ENCODE measurements at places on chromosomes 2 and 18.

DNA sequence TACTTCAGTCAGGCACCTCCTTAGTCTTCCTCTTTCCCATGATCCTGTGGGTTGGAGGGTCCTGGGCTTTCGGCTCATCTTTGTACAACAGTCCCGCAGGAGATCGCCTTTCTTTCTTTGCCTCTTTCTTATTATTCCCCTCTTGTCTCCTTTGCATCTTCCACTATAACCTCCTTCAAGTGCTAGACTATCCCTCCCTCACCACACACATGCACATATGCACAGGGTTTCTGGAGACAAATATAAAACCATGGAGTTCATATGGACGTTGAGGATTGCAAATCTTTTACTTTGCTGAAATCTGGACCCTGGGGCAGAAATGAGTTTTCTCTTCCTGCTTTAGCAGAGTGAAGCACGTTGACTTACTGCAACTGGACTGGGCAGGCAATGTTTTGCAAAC is 80.3 kb downstream of the TMEM17 start:
- no peak for DNase-seq

DNA sequence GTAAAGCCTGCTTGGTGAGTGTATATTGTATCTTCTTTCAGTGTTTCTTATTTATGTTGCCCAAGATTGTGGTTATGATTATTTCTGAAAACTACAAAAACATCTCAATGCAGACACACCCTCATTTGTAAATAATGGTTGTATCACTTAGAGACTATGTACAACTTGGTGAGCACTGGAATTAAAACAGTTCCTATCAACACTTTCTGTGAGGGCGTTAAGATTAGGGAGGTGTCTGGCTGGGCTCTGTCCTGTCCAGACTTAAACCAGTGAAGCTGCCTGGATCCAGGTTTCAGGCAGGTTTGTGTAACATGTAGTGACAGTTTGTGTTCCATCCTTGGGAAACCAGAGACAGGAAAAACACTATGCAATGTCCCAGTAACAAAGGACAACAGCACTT is 49.7 kb downstream of the CTAGE1 start:
- DNase-seq: no peak

DNA sequence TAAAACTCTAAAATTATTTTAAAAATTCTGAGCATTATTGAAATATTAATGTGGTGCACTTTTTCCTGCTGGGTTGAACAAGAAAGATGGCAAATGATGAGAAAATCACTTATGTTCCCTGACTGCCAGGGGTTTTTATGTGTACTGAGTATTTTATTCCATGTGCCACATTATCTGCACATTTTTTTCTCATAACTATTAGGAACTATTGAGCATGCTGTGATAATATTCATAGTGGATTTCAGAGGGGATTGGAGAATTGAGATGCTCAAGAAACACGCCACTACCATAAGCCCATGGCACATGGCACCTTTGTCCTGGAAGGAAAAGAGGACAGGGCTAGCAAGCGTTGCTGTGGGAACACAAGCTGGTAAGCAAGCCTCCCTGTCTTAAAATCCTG is 478.5 kb upstream of the GYPC start:
- DNase-seq: no peak

- DNase-seq: no peak
Measured at GRCh38 chr2:56314371-56314770, 130.6 kb downstream of the CCDC85A start.

DNA sequence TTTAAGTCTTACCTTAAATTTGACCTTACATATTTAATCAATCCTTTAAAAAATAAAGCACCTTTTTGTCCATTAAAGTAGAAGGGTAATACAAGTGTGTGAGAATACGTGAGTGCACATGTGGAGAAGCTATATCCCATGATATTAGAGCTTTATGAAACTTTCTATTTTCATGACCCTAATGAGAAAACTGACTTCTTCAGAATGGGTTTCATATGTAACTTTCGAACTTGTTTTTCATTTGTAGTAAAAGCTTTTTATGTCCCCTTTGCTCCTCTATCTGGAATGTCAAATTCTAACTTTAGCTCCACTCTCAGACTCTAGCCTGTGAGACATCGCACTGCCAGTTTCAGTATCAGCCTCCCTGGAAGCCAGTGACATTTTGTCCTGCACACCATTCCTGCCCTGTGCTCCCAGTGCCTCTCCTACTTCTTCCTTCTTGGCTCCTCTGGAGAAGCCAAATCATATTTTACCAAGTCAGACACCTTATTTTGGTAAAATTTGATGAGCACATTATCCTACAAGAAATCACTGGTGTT is 42.0 kb downstream of the MAPRE2 start:
- no peak for DNase-seq

DNA sequence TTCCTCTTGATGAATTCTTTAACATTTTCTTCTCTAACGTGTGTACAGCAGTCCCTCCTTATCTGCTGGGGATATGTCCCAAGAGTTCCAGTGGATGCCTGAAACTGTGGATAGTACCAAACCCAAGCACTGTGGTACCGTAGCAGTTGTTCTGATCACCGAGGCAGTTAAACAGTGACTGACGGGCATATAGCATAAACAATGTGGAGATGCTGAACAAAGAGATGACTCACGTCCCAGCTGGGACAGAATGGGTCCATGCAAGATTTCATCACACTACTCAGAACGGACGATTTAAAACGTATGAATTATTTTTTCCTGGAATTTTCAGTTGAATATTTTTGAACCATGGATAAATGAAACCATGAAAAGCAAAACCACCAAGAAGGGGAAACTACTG is 54.5 kb upstream of the SPAG16 start:
- no peak for DNase-seq

DNA sequence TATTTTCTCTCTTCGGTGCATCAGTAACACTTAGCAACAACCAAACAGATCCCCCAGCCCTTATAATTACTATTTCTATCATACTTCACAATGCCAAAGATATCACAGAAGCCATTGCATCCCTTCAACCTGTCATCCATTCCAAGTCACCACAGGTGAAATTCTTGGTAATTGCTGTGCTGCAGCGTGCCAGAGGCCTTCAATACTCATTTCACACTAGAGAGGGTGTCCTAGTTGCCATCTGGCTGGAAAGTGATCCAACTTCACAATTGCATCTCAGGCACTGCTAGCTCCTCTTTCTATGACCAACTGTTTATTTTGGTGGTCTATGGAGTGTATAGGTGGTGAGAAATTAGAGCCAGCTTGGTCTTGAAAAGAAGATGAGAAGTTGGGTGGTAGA is 131.2 kb downstream of the NUP35 start:
- no peak for DNase-seq

DNA sequence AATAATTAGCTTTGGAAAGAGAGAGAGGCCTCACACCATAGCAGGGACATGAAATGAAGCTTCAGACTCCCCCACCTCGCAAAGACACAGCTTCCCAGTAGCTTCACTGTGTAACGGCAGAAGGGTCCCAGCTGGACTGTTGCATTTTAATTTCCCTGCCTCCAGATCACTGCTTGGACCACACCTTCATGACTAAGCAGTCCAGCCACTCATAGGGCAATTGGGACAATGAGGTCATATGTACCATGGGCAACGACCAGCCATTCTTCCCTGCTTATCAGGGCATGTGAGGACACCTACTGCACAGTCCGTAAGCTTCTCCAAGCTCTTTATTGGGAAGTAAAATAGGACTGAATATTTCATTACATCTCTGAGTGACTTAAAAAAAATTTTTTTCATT is 183.0 kb downstream of the MREG start:
- no peak for DNase-seq

GRCh38 chr2:165450156-165450555 is 19.3 kb upstream of the CSRNP3 start:
- no peak for DNase-seq

DNA sequence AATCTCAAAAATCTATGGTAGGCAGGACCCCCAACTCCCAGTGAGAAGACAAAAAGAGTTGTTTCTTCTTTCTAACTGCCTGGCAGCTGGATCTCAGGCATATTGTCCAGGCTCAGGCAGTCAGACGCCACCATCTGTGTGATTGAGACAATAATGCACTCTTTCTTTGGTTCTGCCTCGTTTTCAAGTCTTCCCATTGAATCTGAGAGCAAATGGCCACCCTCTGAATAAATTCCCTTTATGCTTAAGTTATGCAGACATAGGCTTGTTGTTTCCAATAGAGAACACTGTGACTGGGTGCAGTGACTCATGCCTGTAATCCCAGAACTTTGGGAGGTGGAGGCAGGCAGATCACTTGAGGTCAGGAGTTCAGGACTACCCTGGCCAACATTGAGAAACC is 15.3 kb upstream of the CD207 start:
- no peak for DNase-seq

DNA sequence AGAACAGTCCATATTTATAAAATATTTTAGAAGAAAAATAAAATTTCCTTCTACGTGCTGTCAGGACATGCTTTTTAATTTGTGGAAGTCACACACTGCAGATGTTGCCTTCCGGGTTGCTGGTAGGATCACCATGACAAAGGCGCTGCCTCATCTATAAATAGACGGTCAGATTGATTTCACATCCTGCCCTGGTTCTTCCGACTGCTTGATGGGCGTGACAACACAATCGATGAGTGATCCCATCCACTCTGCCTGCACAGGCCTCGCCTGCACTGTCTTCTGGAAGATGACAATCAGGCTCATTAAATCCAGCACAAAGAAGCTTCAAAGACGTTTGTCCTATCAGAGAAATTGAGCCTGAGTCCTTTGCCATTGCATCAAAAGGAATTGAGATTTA is 318.9 kb upstream of the TRIB2 start:
- no peak for DNase-seq

- no peak for DNase-seq
Measured at GRCh38 chr2:221322741-221323140, 249.4 kb downstream of the EPHA4 start.

GRCh38 chr18:65628390-65628789 is 122.4 kb upstream of the CDH7 start:
- no peak for DNase-seq

DNA sequence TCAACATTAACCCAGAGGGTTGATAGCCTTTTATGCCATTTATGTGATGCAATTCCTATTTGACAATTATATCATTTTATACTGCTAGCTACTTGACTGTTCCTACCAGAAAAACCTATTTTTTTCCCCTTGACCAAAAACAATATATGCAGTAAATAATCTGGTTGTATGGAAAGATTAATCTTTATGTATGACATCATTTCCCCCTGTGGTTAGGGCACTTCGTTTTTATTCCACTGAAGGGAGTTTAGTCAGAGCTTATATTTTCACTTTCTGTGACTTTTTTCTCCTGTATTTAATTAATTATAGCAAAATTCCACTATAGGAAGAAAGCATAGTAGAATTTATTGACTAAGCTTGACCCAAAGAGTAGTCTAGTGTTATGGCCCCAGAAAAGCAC is 107.6 kb downstream of the HAUS1 start:
- no peak for DNase-seq

DNA sequence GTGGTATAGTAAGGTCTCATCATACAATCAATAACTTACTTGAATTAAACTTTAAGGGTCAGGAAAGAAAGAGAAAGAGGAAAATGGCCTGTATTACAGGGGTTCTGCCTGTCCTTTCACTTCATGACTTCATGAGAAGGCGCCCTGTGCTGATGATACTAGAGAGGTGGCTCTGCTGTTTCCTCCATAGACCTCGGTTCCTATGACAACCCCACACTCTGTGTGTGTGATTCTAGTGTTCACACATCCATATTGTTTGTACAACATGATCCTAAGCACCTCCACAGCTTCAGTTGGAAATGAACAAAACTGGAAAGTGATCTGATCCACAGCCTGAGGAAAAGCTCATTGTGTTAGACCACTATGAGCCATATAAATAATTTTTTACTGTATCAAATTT is 7.0 kb upstream of the REEP1 start:
- DNase-seq: no peak

- DNase-seq: no peak
Measured at GRCh38 chr2:160277151-160277550, 77.1 kb upstream of the ITGB6 start.

DNA sequence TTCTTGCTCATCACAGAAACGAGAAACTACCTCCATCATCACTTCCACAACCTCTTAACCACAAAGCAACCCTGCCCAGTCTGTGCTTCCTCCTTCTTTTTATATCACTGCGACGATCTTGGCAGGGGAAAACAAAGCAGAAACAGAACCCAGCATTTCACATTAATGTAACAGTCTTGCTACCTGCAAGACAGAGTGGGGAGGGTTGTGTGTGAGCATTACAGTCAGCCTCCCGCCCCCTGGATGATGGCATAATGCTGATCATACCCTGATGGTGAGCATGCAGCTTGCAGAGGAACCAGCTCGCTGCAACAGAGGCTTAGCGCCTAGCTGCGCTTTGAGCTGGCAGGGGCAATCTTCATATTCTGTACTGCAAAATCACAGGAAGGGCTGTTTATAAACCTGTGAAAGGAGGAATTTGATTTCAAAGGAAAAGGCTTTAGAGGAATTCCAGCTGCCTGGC is 376.1 kb downstream of the IRS1 start:
- peak; percentile 35 for DNase-seq

- DNase-seq: no peak
Measured at GRCh38 chr18:75745147-75745546, 317.6 kb upstream of the SMIM21 start.

GRCh38 chr2:191108331-191108730 is 42.5 kb downstream of the STAT4 start:
- DNase-seq: no peak

GRCh38 chr2:146214394-146214929 is 1630.4 kb upstream of the ACVR2A start:
- no peak for DNase-seq

DNA sequence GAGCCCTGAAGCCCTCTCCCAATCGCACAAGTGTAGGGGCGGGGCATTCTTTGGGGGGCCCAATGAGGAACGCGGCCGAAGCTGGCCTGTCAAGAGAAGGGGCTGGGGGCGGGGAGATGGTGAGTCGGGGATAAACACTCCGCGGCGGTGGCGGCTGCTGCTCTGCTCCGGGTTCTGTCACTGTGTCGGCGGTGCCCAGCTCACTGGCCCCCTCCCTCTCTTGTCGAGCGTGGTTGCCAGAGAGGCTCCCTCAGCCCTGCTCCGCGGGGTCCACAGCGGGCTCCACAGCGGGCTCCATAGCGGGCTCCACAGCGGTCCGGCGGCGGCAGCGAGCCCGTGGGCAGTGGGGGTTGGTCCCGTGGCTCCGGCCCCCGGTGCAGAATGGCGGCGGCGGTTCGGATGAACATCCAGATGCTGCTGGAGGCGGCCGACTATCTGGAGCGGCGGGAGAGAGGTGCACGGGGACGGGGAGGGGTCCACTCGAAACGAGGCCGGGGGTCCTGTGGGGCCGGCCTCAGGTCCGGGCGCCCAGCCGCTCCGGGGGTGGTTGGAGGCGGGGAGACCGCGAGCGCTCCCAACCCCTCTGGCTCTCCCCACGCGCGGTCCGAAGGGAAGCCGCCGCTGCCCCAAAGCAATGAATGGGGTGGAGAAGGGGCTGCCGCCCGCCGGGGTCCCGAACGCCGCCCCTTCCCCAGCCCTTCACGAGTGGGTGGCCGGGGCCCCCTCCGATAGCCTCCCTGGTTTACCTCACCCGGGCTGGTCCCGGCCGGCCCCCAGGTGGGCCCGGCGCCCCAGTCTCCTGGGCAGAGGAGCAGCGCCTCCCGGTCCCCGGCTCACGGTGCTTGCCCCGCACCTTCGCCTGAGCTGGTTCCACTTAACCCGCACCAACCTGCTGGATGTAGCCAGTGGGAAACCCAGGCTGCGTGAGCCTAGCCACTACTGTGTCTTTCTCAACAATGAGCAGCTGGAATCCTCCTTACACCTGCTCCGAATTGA is at the start of gene MXD1:
Gene MXD1, plus strand, starts transcription at position 160 of the 996 bp plus-strand sequence. Its CDS starts 222 bp downstream, at position 382.
- DNase-seq: no peak

GRCh38 chr2:156625360-156626170 is 189.4 kb downstream of the GPD2 start:
- DNase-seq: no peak
